Non-pigmented ciliary epithelial cell (primary cell): ENCODE measurements at places on chromosomes 6 and 20.

GRCh38 chr6:52337633-52338290 is 24.2 kb upstream of the PAQR8 start:
- DNase-seq = no peak

DNA sequence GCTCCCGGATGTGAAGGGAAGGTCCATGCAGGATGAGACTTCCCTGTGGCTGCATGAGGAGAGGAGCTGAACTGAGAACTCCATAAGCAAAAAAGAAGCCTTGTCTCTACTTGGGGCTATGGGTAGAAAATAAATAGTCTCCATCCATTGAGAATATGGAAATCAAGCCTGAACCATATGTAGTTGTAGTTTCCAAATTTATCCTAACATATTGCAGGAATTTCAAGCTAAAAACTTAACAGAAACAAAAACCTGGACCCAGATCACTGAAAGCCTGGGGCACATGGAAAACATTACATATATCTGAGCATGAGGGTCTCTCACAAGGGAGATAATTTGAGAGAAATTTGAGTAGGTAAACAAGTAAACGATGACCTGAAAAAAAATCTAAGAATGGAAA is 94.9 kb upstream of the C6orf118 start:
- no peak for DNase-seq

DNA sequence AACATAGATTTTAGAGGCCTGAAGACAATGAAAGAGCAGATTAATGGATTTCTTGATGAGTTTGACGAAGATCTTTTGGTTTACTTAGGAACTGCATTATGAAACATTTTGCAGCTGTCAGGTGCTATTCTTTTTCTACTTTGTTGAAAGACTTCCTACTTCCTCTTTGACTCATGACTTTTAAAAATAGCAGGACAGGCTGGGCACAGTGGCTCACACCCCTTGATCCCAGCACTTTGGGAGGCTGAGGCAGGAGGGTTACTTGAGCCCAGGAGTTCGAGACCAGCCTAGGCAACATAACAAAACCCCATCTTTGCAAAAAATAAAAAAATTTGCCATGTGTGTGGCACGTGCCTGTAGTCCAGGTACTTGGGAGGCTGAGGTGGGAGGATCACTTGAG is 52.0 kb downstream of the ITCH start:
- no peak for DNase-seq

DNA sequence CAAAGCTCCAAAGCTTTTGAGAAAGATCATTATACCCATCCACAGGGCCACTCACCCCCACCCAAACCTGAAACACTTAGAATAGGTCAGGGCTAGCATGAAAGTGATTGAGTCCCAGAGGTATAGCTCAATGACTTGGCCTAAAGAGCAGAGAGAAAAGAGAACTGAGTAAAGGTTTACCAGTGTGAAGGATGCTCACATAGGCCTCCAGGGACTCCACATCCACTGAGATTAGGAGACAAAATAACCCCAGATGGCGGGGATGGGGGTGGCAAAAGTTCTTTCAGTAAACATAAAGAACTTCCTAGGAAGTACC is 12.2 kb downstream of the SAYSD1 start:
- DNase-seq = no peak

- no peak for DNase-seq
These were observed 43.0 kb downstream of the MRS2 start for GRCh38 chr6:24445704-24446103.

DNA sequence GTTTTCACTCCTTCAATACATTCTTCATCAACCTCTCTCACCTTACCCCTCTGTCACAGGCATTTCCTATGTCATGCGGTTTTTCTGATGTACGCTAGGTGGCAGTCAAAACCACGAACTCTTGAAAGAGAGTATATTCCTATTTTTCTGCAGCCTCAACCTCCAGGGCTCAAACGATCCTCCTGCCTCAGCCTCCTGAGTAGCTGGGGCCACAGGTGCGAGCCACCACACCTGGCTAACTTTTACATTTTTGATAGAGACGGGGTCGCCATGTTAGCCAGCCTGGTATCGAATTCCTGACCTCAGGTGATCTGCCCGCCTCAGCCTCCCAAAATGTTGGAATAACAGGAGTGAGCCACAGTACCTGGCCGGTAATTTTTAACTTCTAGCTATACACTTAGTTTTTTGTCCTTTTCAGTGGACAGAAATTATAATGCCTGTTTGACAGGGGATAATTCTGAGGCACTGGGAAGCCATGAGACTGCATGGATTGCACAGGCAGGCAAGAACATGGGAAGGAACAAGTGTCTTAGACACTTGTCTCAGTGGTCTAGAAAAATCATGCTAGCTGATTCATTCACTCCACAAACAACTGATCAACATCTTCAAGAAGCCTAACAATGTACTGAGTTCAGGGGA is 22.5 kb upstream of the HFE start:
- DNase-seq = no peak

GRCh38 chr6:104718672-104719071 is 141.0 kb downstream of the HACE1 start:
- no peak for DNase-seq

GRCh38 chr20:7147220-7147601 is 379.7 kb downstream of the BMP2 start:
- DNase-seq = no peak

DNA sequence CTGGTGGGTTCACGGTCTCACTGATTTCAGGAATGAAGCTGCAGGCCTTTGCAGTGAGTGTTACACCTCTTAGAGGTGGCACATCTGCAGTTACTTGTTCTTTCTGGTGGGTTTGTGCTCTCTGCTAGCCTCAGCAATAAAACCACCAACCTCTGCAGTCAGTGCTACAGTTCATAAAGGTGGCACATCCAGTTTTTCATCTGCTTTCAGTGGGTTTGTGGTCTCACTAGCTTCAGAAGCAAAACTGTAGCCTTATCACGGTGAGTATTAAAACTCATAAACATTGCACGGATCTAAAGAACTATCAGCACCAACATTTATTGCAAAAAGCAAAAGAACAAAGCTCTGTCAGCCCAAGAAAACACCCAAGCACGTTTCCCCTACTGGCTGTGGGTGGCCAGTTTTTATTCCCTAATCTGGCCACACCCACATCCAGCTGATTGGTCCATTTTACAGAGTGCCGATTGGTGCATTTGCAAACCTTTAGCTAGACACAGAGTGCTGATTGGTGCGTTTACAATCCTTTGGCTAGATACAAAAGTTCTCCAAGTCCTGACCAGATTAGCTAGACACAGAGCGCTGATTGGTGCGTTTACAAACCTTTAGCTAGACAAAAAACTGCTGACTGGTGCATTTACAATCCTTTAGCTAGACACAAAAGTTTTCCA is 3.4 kb upstream of the TMEM14C start:
- DNase-seq = no peak

DNA sequence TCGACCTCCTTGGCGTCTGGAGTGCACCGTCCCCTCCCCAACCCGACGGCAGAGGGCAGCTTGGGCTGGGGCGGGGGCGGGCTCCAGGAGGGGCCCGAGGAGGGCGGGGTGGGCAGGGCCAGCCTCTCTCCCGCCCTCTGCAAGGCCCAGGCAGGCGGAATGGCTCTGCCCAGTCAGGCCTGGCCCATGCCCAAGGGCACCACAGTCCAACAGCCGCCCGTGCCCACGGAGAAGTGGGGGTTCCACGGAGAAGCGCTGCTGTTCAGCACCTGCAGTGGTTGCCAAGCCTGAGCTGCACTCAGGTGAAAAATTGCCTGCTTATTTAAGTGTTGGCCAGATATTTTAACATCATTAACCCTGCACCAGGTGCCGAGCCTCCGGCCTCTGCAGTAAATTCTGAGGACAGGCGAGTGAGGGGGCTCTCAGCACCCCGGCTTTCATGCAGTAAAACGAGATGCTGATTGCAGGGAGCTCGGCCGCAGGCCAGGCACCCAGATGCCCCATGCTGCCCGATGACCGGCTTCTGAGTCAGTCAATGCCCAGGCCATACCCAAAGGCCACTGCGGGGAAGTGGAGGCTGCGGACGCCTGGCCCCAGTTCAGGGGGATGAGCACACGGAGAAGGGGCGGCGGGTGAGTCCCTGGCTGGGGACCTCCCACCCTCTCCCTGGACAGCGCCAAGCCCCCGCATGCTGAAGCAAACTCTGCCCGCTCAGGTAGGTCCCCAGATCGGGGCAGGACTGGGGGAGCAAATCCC is at the start of gene SRMS:
Gene SRMS (minus strand): TSS at position 25 of the 756 bp plus-strand sequence. CDS start 286 bp downstream, outside the sequence.
- DNase-seq = no peak

- no peak for DNase-seq
These were observed 3.5 kb downstream of the SCML4 start for GRCh38 chr6:107820338-107821261.

DNA sequence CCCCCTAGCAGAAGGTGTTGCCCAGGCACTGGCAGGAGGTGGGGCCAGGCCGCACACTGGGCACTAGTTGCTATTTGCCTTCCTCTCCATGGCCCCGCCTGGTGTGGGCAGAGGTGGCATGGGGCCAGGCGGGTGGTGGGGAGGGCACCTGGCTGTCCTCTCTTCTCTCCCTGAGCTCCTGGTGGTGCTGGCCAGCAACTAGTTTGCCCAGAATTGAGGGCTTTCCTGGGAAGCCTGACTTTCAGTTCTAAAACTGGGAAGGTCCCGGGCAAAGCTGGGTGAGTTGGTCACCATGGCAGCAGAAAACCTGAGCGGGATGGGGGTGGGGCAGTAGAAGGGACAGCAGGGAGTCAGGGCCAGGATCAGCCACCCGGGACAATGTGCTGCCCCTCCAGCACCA is 48.2 kb downstream of the RBM38 start:
- no peak for DNase-seq
